Activated CD4-positive, CD25-positive, alpha-beta regulatory T cell treated with anti-CD3 and anti-CD28 coated beads, Interleukin-2, amount 50 U/mL, for 72 hours (primary cell): ENCODE measurements at places on chromosomes 6 and 20.

DNA sequence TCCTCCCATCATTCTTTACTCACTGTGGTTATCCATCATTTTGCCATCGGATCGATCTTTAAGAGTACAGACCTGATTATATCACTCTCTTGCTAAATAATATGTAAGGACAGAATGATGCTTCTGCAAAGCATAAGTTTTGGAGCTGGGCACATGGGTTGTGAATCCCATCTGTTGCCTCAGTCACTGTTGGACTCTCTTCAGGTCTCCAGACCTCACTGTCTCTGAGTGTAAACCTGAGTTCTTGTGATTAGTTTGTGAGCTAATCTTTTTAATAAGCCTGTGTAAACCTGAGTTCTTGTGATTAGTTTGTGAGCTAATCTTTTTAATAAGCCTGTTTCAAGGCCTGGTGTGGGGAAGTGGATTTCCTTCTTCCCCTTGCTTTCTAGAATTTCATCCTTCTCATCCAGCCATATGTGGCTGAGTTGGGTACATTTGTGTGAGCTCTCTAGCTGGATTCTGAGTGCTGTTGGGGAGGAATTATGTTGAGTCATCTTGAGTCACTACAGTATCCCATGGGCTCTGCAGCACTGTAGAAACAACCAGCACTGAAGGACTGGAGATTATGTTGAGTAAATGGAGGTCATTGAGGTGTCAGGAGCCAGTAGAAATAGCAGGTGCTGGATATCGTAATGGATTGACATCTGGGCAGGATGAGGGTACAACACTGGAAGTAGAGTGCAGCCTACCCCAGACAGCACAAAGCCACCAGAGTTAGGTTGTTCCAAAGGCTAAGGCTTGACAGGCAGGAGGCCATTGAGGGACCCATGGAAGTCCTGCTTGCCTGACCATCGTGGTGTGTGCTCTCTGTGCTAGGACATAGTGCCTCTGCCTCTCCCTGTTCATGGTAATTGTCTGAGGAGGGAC lies 52.4 kb downstream of the SCAND1 start:
- DNase-seq: no peak

GRCh38 chr20:52761867-52762266 lies 210.3 kb upstream of the TSHZ2 start:
- no peak for DNase-seq

GRCh38 chr20:10332656-10333415 lies 101.2 kb downstream of the MKKS start:
- no peak for DNase-seq

DNA sequence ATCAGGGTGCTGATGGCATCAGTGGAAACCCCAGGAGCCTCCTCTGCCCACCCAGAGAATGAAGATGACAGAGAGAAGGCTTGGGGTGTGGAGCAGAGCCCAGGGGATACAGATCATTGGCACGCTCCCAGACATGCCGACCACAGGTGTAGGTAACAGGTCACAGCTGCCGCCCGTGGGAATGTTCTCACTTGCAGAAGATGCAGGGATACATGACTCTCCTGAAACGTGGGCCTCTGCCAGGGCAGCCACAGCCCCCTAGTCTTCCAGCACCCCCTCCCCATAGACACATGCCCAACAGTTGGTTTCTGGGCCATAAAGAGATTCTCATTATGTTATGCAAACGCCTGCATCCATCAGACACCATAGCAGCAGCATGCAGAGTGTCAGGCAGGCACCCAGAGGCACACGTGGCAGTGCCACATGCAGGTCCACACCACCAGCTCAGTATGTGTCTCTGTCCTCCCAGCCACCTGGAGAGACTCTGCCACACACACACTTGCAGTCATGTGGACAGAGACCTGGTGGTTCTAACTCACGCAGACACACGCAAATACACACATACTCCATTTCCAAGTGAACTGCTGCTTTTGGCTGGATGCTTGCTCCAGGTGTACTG lies 45.5 kb downstream of the LRFN2 start:
- DNase-seq: no peak

DNA sequence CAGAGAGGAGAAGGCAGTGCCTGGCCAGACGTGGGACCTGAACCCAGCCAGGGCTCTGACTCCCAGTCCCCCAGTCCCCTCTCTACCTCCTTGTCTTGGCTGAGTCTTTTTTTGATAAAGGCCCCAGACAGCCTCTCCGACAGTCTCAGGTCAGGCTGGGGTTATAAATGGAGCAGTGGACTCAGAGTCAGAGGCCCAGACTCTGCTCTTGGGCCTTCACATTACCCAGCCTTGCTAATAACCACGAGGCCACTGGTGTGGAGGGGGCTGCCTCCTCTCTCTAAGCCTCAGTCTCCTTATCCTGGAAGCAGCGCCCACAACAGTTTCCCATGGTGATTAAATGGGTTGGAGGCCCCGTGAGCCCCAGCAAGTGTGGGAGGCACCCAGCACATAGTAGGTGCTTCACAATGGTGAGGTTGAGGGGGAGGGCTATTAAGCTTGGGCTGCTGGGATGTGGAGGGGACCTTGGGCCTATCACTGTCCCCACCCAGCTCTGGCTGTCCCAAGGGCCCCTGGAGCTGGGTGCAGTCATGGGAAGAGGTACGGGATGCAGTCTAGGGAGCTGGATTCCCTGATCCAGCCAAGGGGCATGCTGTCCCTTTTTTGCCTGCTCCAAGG lies 35.7 kb downstream of the TGM2 start:
- DNase-seq: no peak

DNA sequence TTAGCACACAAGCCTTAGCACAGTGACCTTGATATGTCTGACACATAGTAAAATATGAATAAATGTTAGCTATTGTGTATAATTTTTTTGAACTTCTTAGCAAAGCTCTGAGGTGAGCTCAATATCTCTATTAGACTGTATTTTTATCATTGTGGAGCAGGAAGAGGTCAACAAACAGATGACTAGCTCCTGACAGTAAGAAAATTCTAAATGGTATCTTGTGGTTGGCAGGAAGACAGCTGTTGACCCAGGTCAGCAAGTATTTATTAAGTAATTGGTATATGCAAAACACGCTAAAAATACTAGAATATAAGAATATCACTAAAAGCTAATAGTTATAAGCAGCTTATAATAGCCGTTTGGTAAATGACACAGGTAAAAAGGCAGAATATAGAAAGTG lies 77.5 kb upstream of the MARCKS start:
- DNase-seq: no peak

DNA sequence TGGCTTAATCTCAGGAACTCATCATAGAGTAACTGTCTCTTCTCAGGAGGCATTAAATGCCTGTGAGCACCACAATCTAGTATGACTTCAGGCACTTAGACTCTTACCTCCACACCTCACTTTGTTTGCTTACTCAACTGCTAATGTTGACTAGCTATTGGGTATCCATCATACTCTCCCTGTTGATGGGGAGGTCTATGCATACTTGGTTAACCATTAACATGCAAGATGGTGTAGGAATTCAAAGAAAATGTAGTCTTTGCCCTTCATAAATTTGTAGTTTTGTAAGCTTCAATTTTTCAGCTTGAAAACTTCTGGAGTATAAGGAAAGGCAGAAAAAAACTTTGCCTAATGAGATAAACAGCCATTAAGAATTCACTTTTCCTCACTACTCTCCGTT lies 501.0 kb upstream of the MARCKS start:
- DNase-seq: no peak

DNA sequence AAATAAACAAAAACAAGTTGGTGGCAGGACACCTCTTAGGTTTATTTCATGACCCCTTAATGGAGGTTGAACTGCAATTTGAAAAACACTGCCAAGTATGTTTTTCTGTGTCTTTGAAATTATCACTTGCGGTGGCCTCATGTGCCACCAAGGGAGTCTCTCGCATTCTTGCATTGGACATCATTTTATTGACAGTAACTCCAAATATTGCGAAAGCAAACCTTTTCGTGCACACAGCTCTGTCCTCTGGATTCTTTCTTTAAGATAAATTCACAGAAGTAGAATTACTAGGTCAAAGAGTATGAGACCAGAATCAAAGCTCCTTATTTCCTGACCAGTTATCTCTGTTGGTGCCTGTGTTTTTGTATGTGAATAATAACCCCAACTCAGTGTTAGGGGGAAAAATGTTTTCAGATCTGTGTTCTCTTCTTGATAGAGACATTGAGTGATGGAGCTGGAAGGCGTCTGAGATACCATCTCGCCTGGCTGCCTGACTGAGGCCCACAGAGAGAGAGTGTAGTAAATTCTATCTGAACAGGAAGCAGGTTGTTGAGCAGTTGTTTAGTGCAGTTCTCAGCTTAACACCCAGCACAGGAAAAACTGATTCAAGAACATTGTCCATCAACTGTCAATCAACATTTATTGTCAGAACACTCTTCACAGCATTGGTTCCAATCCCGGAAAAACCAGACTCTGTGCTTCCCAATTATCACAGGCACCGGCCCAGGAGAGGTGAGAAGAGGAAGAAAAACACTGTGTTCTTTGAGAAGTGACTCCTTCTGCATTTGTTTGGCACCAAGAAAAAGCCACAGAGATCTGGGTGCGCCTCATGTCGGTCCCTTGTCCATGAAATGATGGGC lies 2.2 kb upstream of the CCDC167 start:
- DNase-seq: no peak

DNA sequence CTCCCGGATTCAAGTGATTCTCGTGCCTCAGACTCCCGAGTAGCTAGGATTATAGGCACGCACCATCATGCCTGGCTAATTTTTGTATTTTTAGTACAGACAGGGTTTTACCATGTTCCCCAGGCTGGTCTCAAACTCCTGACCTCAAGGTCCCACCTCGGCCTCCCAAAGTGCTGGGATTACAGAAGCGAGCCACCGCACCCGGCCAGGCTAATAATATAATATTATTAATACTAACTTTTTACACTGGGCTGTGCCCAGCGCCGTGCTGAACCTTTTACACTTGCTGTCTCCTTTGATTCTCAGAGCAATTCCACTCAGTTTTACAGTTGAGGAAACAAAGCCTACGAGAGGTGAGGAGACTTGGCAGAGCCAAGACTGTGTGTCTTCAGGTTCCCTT lies 2.3 kb upstream of the TGM3 start:
- no peak for DNase-seq

- no peak for DNase-seq
Measured at GRCh38 chr20:62628691-62629090, 13.6 kb upstream of the SLCO4A1 start.

GRCh38 chr6:139423037-139423703 lies 48.7 kb upstream of the CITED2 start:
- no peak for DNase-seq

GRCh38 chr6:137806914-137807682 lies 60.0 kb upstream of the TNFAIP3 start:
- DNase-seq: no peak

- DNase-seq: no peak
Measured at GRCh38 chr6:135385299-135385698, 112.2 kb downstream of the AHI1 start.

DNA sequence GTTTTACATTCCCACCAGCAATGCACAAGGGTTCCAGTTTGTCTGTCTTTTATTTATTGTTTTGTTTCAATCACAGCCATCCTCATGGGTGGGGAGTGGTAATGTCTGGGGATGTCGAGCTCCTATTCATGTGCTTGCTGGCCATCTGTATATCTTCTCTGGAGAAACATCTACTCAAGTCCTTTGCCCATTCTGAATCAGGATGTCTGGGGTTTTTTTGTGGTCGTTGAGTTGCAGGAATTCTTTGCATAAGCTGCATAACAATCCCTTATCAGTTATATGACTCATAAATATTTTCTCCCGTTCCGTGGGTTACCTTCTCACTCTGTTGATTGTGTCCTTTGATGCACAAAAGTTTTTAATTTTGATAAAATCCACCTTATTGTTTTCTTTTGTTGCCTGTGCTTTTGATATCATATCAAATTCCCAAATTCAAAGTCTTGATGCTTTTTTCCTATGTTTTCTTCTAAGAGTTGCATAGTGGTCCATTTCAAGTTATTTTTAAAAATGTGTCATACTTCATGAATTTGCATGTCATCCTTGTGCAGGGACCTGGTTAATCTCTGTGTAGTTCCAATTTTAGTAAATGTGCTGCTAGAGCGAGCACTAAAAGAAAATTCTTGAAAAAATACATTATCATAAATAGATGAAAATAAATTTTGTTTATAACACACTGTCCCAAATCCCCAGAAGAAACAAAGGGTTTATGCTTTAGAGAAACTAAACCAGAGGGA lies 54.9 kb upstream of the PDE10A start:
- DNase-seq: no peak

DNA sequence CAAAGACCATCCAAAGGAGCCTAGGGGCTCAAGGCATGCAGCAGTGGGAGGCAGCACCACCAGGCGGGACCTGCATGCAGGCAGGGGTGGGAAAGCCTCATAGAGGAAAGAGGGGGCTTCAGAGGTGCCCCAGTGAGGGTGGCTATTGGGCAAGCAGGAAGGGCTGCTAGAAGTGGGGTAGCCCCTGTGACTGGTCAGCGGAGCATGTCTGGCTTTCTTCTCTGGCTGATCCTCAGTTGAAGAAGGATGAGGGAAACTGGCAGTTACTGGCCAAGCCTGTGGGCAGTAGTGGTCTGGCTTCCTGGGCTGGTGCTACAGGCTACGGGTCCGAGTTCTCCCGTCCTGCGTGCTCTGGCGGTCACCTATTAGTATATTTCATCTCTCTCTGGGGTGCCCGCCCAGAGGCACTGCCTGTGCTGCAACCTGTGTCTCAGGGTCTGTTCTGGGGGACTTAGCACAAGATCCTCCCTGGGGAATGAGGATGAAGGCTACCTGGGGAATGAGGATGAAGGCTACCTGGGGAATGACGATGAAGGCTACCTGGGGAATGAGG lies 35.9 kb upstream of the CST7 start:
- DNase-seq: no peak

- DNase-seq: no peak
Measured at GRCh38 chr6:151679081-151679480, 128.4 kb upstream of the ESR1 start.

- DNase-seq: no peak
Measured at GRCh38 chr20:8990770-8991169, 78.1 kb upstream of the PLCB4 start.

DNA sequence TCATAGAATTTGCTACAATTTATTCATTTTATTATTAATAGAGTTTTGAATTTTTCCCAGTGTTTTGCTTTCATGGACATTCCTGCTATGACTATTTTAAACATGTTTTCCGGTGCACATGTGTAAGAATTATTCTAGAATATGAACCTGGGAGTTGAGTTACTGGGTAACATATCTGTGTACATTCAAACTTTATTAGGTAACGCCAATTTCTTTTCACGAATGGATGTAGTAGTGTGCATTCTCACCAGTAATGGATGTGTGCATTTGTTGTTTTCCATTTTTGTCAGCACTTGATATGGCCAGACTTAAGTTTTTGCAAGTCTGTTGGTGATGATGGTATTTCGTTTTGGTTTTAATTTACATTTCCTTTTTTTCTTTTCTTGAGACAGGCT lies 118.8 kb downstream of the CDKAL1 start:
- DNase-seq: no peak

DNA sequence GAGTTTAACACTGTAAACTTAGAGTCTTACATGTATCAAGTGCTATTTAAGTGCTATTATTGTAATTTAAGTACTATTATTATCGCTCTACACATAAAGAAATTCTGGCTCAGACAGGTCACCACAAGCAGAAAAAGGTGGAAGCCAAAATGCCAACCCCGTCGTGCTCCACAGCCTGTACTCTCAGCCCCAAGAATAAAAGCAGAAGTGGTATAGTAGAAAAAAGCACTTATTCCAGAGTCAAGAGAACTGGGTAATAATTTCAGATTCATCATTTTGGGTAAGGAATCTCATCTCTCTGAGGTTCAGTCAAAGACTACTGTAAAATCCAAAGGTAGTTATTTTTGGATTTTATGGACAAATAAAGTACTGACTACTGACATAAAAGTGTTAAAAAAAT lies 943 bp downstream of the ZUP1 start:
- DNase-seq: no peak

GRCh38 chr6:10382322-10382721 lies 32.6 kb downstream of the TFAP2A start:
- no peak for DNase-seq
